Activated B cell treated with CpG ODN at 0.5 μM for 24 hours (primary cell): ENCODE measurements at places on chromosomes 2 and 18. TPM values are rescaled to one million over a fixed set of nuclear protein-coding genes. Genes with fewer than 3 reads are reported as not detected.

The LDLRAD4 gene
- total RNA-seq, result 66.9 and 70.1 TPM in 2 replicates

The LINC00305 gene
- not detected in 2 replicates for total RNA-seq

The CNGA3 gene
- not detected in 2 replicates for total RNA-seq

The SMYD1 gene
- not detected in 2 replicates for total RNA-seq

The RESP18 gene
- not detected in 2 replicates for total RNA-seq

DNA sequence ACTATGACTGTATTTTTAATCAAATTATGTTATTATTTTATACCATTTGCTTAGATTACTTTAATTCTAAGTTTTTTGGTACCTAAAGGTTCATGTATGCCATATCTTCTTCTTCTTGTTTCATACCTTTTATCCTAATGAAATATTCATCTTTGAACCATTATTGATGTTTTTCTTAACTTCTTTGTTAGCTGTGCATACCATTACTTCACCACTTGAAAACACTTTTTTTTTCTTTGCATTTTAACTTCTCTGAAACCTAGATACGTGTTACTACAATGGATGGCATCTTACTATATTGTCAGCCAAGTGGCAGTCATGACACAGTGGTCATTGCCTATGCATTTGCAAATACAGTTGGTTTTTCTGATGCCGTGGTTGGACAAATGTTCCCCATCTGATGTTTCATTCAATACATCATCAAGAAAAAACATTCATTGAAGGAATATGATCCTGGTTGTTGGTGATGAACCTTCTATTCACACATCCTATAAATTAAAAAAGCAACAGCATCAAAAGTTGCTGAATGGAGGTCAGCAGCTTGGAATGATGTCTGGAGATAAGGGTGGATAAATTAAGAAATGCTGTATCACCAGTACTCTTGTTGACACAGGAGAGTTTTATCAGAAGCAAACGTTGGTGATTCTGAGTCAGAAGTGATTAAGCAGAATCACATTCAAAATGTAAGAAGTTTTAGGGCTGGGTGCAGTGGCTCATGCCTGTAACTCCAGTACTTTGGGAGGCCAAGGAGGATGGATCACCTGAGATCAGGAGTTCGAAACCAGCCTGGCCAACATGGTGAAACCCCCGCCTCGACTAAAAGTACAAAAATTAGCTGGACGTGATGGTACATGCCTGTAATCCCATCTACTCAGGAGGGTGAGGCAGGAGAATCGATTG lies 7.4 kb downstream of the IL36A start:
- no peaks in the 10 kb centered on the region for H3K36me3 ChIP-seq
- no peak overlapping the region for H3K4me3 ChIP-seq
- no peak for DNase-seq
- H3K27ac ChIP-seq, result no peak overlapping the region
- H3K4me1 ChIP-seq, result no peaks in the 10 kb centered on the region

DNA sequence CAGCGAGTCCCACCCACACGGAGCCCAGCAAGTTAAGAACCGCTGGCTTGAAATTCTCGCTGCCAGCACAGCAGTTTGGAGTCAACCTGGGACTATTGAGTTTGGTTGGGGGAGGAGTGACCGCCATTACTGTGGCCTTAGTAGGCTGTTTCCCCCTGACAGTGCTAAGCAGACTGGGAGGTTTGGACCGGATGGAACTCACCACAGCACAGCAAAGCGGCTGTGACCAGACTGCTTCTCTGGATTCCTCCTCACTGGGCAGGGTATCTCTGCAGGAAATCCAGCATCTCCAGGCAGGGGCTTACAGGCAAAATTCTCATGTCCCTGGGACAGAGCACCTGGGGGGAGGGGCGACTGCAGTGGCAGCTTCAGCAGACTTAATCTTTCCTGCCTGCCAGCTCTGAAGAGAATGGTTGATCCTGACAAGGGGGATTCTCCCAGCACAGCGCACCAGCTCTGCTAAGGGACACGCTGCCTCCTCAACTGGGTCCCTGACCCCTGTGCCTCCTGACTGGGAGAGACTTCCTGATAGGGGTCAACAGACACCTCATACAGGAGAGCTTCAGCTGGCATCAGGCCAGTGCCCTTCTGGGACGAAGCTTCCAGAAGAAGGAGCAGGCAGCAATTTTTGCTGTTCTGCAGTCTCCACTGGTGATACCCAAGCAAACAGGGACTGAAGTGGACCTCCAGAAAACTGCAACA lies 425.4 kb downstream of the NYAP2 start:
- no peak for DNase-seq
- no peaks in the 10 kb centered on the region for H3K4me1 ChIP-seq
- H3K27me3 ChIP-seq, result no peaks in the 10 kb centered on the region
- no peak overlapping the region for H3K27ac ChIP-seq
- no peaks in the 10 kb centered on the region for H3K36me3 ChIP-seq

DNA sequence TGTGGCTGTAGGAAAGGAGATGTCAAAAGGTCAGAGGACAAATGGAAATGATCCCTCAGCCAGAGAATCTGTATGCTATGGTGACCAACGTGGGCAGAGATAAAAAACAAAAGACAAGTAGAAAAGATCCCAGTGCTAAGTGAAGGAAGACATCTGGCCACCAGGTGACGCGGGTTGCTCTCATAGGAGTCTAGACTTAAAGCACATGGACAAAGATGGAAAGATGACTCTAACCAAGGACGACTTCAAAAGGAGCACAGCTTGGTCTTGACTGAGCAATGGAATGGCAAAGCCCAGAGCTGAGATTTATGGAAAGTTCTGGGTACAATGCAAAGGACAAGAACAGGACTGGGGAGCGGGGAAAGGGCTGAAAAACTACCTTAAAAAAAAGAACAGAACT lies 96.8 kb downstream of the CLIP4 start:
- no peak overlapping the region for H3K27ac ChIP-seq

- peaks cover 2% of the 10 kb centered on the region for H3K36me3 ChIP-seq
- no peaks in the 10 kb centered on the region for H3K4me1 ChIP-seq
- H3K27ac ChIP-seq, result no peak overlapping the region
Measured at GRCh38 chr2:85949280-85949679, 60.5 kb upstream of the ST3GAL5 start.

DNA sequence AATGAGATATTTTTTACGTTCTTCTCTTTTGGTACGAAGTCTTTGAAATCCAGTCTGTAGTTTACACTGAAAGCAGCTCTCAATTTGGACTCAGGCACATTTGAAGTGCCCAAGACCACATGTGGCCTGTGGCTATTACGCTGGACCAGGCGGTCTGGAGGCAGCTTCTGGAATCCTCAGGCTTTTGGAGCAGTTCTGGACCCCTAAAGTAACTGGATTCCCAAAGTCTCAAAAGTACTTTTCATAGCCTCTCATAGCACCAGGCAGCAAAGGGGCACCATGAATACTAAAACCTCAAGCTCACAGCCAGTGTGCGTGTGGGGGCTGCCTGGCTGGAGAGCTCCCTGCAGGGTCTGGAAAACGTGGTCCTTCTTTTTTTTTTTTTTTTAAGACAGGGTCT lies 119.0 kb downstream of the SMAD7 start:
- H3K27ac ChIP-seq, result no peak overlapping the region
- H3K27me3 ChIP-seq, result peaks cover 5% of the 10 kb centered on the region
- peaks cover 29% of the 10 kb centered on the region for H3K4me1 ChIP-seq
- H3K36me3 ChIP-seq, result no peaks in the 10 kb centered on the region

- H3K27me3 ChIP-seq, result no peaks in the 10 kb centered on the region
- no peak for DNase-seq
- no peak overlapping the region for H3K27ac ChIP-seq
- no peaks in the 10 kb centered on the region for H3K4me1 ChIP-seq
- no peak overlapping the region for H3K4me3 ChIP-seq
Measured at GRCh38 chr18:43777636-43778304, 500.5 kb upstream of the SYT4 start.

GRCh38 chr2:142693171-142693950 lies 184.1 kb upstream of the KYNU start:
- H3K4me3 ChIP-seq, result no peak overlapping the region
- no peaks in the 10 kb centered on the region for H3K27me3 ChIP-seq
- no peak for DNase-seq
- no peaks in the 10 kb centered on the region for H3K36me3 ChIP-seq
- H3K4me1 ChIP-seq, result peaks cover 5% of the 10 kb centered on the region

DNA sequence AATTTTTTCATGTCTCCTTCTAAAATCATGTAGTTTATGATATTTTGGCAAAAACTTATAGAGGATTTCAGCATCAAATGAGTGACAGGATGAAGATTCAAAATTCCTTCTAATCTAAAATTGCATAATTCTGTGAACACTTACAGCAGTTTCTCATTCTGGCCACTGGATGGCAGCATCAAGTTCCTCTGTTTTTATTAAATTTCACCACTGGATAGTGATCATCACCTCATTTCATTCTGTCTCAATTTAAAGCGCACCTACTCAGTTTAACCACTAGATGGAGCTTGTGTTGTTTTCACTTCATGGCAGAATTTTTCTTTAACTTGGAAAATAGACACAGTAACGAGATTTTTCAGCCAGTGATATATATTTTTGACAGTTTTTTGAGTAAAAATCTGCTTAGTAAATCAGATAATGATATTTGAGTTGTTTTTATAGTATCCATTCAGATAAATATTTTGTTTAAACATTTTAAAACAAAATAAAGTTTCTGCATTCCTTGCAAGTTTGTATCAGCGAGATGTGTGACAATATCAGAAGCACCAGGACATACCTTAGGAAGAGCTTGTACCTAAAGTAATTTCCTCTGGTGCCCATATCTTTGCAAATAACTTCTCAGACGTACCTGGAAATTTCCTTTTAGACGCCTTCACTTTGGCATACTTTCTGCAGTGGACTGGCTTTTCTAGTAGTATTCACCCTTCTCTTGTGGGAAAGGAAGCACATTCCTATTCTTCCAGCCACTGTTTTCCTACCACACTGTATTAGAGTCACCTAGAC lies 94.7 kb upstream of the ARHGAP15 start:
- peaks cover 9% of the 10 kb centered on the region for H3K4me1 ChIP-seq
- peaks cover 52% of the 10 kb centered on the region for H3K36me3 ChIP-seq
- no peak for DNase-seq
- H3K27me3 ChIP-seq, result no peaks in the 10 kb centered on the region
- no peak overlapping the region for H3K4me3 ChIP-seq
- no peak overlapping the region for H3K27ac ChIP-seq

GRCh38 chr2:10931710-10932255 lies 20.0 kb downstream of the KCNF1 start:
- no peaks in the 10 kb centered on the region for H3K36me3 ChIP-seq
- no peak overlapping the region for H3K27ac ChIP-seq
- no peak for DNase-seq

- H3K27ac ChIP-seq, result no peak overlapping the region
- H3K36me3 ChIP-seq, result peaks cover 65% of the 10 kb centered on the region
- H3K4me3 ChIP-seq, result no peak overlapping the region
- H3K4me1 ChIP-seq, result no peaks in the 10 kb centered on the region
- no peak for DNase-seq
- no peaks in the 10 kb centered on the region for H3K27me3 ChIP-seq
Measured at GRCh38 chr2:11450791-11451190, 15.2 kb downstream of the E2F6 start.

- H3K36me3 ChIP-seq, result no peaks in the 10 kb centered on the region
- H3K27ac ChIP-seq, result no peak overlapping the region
- no peak overlapping the region for H3K4me3 ChIP-seq
- DNase-seq, result no peak
- H3K4me1 ChIP-seq, result no peaks in the 10 kb centered on the region
- H3K27me3 ChIP-seq, result no peaks in the 10 kb centered on the region
Measured at GRCh38 chr2:187529248-187529976, 24.8 kb downstream of the TFPI start.

DNA sequence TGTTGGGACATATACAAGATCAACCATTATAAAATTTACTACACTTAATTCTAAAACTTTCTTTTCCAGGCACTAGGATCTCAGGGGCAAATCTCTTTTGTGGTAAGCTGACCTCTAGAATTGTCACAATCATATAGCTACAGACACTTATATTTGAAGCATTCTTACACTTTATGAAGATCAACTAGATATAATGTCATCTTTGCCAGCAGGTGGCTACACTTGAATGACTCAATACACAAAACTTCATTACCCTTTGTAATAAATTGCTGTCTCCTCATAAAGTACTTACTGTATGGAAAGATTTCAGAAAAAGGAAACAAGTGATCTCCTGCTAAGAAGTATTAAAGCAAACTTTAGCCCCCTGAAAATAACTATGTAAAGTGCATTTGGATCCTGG lies 77.8 kb downstream of the RDH14 start:
- no peak for DNase-seq
- no peaks in the 10 kb centered on the region for H3K4me1 ChIP-seq
- no peak overlapping the region for H3K27ac ChIP-seq
- H3K36me3 ChIP-seq, result no peaks in the 10 kb centered on the region
- no peaks in the 10 kb centered on the region for H3K27me3 ChIP-seq

DNA sequence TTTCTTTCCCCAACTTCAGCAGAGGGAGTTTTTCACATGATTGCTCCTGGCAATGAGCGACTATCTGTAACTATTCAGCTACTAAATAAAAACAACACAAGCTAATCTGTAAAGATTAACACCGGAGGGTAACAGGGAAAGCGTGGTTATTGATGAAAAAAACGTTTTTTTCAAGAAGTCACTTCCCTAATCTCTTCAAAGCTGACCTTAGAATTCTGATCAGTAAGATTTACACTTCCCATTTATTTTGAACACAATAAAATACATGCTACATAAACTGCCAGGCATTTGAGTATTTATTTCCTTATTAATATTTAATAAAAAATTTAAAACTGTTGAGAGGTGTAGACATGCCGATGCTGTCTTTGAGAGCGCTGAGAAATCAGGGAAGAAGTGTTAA lies 207.4 kb upstream of the HDAC4 start:
- no peak overlapping the region for H3K27ac ChIP-seq
- H3K27me3 ChIP-seq, result peaks cover 12% of the 10 kb centered on the region
- DNase-seq, result no peak
- no peaks in the 10 kb centered on the region for H3K36me3 ChIP-seq

DNA sequence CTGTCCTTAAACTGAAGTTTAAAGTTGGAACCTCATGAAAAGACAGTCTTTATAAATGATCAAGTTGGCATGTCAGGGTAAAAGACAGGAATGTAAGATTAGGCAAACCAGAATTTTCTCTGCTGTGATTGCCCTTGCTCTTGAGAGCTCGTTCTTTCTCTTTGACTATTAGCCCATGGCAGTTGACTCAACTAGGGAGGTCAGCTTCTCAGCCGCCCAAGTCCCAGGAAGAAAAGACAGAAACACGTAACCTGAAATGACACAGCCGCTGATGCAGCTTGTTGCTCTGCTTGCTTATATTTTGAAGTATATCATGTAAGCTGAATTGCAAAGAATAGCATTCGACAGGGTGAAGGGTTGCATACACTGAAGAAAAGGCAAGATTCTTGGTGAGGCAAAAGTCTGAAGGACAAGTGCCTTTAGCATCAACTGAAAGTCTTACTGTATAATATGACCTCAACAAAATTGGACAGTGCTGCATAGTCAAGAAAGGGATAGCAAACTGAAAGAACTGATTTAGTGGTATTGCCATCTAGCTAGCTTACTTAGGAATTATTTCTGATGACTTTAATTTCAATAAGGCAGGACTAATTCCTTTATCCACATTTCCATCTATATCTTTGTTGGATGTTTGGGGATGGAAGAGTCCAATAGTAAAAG lies 54.7 kb downstream of the ARHGAP15 start:
- peaks cover 35% of the 10 kb centered on the region for H3K36me3 ChIP-seq
- no peaks in the 10 kb centered on the region for H3K27me3 ChIP-seq
- peaks cover 48% of the 10 kb centered on the region for H3K4me1 ChIP-seq
